Activated CD8-positive, alpha-beta memory T cell treated with anti-CD3 and anti-CD28 coated beads for 1 hour (primary cell): ENCODE measurements at places on chromosomes 6 and 20.

- no peak for DNase-seq
Measured at GRCh38 chr20:49965781-49966305, 16.9 kb upstream of the SNAI1 start.

DNA sequence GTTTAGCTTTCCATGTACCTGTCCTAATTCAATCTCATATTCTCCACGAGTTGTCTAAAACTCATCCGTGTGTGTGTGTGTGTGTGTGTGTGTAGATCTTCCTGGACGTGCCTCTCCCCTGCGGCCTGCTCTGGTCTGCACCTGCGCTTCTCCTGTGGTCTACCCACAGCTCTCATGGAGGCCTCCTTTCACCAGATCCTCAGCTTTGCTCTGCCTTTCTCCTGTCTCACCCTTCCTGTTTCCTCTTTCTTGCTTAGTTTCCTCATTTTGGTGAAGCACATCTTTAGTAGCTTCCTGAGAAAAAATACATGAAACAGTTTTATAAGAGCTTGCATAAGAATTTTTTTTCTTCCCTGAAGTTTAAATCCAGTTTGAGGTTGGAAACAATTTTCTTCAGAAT, 18.1 kb downstream of the SLX4IP start:
- no peak for DNase-seq

DNA sequence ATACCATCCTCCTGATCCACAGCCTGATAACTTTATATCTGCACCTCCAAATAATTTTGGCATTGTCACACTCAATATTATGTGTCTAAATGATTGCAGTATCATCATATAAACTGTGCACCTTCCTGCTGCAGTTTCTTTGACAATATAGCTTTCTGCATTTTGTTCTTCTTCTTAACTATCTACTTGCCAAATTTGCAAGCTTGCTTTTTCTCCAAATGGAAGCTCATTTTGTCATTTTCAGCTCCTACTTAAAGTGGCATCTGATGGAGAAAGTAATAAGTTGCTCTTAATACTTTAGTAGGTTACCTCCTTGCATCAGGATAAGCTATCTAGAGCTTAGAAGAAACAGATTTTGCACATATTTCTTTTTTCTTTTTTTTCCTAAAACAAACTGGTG, 74.0 kb upstream of the DEFB112 start:
- DNase-seq = no peak

DNA sequence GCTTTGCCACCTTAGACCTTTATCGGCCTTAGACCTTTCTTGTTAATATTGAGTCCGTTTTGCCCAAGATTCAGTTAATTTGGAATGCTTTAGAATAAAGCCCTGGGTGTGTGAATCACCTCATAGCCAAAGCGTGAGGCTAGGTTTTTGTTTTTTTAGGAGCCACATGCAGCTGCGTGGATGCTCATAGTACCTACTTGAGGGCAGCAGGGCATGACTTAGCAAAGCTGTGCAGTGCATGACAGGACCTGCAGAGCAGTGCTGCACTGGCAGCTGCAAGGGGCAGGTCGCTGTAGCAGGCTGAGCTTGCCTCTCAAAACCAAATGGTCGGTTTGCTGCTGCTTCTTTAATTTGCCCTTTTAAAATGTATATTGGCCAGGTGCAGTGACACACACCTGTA, 116.1 kb downstream of the JAG1 start:
- DNase-seq = no peak

DNA sequence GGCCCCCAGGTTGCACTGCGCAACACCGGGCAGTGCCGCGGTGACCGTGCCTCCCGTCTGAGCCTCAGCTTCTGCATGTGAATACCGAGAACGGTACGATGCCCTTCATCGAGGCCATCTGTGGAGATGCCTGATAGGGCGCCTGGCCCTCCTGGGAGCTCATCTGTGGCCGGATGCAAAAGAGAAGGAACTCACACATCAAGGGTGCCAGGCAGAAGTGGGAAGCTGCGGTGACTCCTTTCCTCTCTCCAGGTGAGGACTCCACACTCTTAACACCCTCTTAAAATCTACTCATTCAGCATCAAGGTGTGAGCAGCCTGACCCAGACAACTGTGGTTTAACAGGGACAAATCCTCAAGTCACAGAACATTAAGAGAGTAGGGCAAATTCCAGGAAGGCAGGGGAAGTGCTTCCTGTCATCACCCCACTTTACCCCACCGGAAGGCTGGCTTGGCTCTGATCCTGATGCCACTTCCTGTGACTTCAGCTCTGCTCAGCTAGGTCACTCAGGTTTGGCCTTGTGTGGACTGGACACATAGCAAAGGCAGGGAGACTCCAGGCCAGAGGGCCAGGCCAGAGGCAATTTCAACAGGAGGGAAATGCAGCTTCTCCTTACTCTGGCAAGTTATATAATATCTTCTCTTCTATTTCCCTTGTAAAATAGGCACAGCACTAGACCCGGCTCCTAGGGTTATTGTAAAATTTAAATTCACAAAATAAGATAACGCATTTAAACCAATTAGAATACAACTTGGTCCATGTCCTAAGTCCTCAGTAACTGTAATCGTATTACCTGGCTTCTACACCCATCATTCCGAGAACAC, 69.4 kb downstream of the CPNE5 start:
- DNase-seq = no peak

DNA sequence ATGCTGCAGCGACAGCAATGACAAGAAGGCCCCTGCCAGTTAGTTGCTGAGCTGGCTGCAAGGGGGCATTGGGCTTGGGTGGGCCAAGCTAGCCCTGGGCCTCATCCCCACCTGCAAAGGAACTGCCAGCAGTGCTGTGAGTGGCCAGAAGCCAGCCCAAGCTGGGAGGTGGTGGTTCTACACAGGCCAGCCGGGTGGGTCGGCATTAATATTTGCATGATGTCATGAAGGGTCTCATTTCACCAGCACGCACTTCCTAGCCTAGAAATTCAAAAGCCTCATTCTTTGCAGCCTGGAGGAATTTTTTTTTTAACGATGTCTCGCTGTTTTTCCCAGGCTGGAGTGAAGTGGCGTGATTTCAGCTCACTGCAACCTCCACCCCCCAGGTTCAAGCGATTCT, 62.0 kb downstream of the IYD start:
- no peak for DNase-seq

DNA sequence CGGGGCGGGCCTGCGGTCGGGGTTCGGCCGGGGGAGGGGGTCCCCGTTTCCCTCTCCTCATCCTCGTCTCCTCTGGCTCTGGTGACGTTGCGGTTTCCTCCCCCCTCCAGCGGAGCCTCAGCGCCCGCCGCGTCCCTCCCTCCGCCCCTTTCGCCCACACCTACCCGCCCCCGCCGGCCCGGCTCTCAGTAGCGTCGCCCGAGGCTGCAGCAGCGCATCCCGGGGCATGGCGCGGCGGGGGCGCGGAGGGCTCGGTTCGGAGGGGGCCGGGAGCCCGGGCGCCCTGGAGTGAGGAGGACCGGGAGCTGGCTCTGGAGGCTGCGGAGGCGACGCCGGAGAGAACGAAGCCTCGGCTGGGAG, at the start of gene DSE:
Gene DSE, plus strand, starts transcription at position 188 of the 360 bp plus-strand sequence. CDS start 28,304 bp downstream, outside the sequence.
- DNase-seq = peak; percentile 50

DNA sequence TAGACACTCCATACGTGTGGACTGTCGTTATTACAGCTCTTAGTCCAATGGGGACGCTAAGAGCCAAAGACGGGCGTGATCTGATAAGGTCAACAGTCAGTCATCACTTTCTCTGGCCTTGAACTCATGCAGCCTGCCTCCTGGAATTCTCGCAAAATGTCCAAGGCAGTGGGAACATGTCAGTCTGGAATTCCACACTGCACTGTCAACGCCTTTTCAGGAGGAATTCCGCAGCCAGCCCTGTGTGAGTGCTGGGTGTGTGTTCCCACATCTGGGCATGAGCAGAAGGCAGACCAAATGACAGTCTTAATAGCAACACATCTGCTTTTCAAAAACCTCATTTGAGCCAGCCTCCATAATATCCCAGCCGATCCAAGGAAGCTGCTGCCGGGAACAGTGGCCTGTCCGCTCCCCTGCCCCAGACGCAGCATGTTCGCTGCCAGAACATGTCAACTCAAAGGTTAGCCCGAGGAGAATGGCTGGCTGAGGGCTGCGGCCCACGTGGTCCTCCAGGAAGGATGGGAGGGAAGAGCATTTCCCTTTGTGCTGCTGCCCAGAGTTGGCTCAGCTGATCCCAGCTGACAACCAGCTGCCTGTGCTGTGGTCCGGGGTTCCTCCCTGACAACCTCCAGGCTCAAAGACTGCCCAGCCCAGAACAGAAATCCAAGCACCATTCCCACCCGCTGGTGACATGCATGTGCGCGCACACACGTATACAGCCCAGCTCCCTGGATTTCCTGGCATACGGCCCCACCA, 103.1 kb downstream of the SULF2 start:
- no peak for DNase-seq

- DNase-seq = no peak
Measured at GRCh38 chr6:16292432-16292831, 54.0 kb downstream of the GMPR start.

DNA sequence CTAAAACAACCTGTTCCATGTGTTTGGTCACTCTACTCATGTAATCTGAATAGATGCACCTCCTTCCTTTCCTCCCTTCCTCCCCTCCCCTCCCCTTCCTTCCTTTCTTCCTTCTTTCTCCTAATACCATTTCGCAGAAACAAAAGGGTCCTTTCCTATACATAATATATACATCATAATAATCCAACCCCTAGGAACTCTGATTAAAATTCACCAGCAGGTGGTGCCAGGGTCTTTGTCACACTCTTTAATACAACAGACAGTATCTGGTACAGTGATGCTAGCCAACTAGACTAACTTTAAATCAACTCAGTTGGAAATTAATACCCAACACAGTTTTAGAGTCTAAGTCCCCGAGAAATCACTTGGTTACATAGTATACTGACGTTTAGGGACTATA, 181.2 kb upstream of the SHLD1 start:
- peak; percentile 11 for DNase-seq

GRCh38 chr6:42281570-42281969, 63.9 kb upstream of the MRPS10 start:
- DNase-seq = peak; percentile 60

DNA sequence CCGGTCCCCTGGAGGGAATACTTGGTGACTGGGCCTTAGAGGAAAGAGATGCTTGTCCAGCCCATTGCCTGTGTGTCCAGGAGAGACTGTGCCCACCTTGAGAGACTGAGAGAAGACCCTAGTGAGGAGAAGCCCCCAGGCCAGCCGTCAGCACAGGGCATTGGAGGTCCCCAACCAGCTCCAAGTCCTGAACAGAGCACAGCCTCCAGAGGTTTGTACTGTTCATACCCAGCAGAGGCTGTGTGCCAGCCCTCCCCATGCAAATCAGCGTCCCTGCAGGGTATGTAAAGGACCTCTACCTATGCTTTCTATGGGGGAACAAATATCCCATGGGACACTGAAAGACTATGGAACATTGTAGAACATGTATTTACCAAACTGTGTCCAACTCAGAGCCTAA, 8.4 kb downstream of the HLA-E start:
- no peak for DNase-seq

DNA sequence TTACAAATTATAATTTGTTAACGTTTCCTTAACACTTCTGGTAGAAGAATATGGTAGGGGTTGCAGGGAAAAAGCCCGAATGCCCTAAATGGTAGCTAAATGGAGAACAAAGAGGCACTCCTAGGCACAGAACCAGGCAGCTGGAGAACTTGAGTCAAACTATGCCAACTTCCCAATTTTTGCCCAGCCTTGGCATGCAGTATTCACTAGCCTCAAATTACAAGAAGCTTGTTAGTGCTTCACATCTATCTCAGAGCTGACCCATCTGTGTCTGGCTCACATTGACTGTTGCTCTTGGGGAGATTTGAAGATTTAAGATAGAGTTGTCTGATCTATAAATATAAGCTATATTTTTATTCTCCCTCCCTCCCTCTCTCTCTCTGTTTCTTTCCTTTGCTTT, 19.4 kb upstream of the LRFN2 start:
- no peak for DNase-seq

GRCh38 chr20:54661265-54661664, 185.9 kb downstream of the DOK5 start:
- no peak for DNase-seq

GRCh38 chr20:6838181-6838826, 70.8 kb downstream of the BMP2 start:
- DNase-seq = no peak

DNA sequence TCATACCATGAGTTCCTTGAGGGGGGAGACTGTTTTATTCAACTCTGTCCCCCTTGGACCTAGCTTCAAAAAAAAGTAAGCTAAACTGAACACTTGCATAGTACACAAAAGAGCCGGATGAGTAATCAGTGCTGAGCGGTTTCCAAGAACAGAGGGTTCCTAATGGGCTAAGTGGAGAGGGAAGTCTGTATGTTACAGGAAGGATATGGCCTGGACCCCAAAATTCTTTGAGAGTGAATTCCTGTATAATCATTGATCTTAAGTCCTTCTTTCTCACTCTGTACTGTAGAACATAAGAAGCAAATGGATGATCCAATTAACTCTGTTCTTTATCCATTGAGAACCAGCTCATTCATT, 324.7 kb upstream of the CNR1 start:
- DNase-seq = no peak

GRCh38 chr6:53825532-53826321, 30.9 kb downstream of the LRRC1 start:
- DNase-seq = no peak

- no peak for DNase-seq
Measured at GRCh38 chr6:154864066-154864430, 130.8 kb downstream of the SCAF8 start.

- no peak for DNase-seq
Measured at GRCh38 chr6:71279740-71280139, 8.9 kb upstream of the OGFRL1 start.

GRCh38 chr6:51934098-51934497, 153.3 kb downstream of the PKHD1 start:
- no peak for DNase-seq

DNA sequence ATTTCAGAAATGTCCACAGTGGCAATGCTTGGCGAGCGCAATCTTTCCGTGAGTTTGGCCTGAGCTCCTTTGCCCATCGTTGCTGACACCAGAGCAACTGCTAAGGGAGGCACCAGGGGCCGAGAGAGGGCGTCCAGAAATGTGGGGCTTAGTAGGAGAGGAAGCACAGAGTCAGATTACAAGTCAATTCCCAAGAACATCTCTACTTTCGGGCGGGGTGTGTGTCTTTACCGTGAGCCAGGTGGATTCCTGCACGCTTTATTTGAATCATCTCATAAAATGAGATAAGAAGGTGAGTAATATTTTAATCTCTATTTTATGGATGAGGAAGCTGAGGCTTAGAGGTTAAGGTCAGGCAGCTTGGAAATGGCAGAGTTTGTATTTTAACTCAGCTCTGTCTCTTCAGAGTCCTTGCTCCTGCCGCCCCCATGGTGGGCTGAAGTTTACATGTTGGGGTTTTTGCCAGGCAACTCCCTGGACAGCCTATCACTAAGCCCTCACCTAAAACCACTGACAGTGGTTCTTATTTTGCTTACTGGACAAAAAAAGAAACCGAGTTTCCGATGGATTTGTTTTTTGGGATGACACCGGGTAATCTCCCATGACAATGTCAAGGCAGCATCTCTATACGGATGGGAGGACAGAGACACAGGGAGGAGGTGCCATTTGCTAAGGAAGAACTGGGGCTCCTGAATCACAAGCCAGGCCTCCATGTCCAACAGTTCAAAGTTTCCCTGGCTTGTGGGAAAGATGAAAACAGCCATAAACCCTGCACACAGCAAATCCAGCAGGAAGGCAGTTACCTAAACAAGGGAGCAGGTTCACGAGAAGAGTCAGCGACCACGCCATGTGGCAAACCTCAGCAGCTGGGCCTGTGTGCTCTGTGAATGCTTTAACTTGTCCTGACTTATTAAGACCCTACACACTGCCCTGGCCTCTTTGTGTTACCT, 112.6 kb upstream of the SLC24A3 start:
- no peak for DNase-seq

GRCh38 chr6:105609375-105609991, 206.6 kb upstream of the PREP start:
- no peak for DNase-seq
